Frontal cortex (tissue), 4 donors: ENCODE measurements at places on chromosomes 13 and 19. TPM values are rescaled to one million over a fixed set of nuclear protein-coding genes. Genes with fewer than 3 reads are reported as not detected.

- DNase-seq: no peak
These were observed 48.0 kb upstream of the KATNAL1 start for GRCh38 chr13:30355384-30355699.

- DNase-seq: no peak
These were observed 6.7 kb downstream of the DDX39A start for GRCh38 chr19:14412324-14412995.

DNA sequence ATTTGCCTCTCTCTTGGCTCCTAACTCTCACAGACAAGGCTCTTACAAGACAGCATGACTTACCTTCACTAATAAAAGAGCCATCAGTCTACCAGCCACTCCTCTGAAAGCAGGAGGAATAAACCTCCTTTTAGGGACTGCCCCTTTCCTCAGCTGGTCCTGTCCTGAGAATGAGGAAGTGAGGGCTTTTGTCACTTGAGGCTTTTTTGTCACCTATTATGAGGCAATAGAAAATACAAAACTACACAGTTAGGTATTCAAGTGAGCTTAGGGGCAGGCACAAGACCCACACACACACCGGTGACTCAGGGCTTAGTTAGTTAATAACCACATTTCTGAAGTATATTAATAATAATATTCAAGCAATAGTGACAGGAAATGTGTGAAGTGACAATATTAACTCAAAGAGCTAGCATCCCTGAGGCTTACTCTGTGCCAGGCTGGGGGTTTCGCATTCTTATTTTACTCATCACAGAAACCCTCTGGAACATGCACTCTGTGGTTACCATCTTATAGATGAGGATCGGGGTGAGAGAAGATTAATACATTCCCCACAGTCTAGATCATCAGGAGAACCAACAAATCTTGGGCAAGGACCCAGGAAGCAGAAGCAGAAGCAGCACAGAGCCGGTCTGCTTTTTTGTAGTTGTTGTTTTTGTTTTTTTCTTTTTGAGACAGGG is 379.9 kb downstream of the LIG4 start:
- DNase-seq: no peak

Gene GARIN5A
- total RNA-seq: 2.0 TPM

GRCh38 chr13:31755803-31756212 is 16.5 kb downstream of the RXFP2 start:
- DNase-seq: no peak

GRCh38 chr19:56983804-56984203 is 136.0 kb upstream of the USP29 start:
- no peak for DNase-seq

Gene PSG1
- not detected for total RNA-seq

Gene SMIM17
- 26.5 TPM for total RNA-seq

DNA sequence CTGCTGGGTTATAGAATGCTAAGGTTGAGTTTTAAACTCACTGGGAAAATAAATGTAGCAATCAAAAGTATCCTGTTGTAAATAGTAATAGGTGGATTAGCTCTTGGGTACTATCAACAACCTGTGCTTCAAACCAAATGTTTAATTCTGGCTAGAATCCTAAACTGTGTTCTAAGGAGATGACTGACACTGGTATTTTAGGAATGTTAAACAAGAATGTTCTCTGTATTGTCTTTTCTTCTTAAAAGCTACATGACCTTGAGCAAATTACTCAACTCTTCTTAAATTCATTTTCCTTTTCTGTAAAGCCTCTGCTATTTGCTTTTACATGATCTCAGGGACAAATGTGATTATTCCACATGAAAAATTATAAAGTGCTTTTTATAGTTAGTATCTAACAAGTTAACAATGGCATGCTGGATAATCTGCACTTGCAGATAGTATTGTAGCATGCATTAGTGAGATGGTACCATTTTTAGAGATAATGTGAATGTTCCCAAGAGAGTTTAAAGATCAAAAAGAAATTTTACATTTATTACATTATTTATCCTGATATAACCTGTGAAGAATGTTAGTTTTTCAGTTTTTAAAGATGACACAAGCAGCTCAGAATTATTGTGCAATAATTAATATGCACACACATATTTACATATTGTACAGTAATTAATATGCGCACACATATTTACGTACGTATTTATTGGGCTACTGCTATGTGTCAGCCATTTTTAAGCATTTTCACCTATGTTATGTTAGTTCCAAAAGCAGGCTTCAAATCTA is 13.6 kb upstream of the EPSTI1 start:
- no peak for DNase-seq

DNA sequence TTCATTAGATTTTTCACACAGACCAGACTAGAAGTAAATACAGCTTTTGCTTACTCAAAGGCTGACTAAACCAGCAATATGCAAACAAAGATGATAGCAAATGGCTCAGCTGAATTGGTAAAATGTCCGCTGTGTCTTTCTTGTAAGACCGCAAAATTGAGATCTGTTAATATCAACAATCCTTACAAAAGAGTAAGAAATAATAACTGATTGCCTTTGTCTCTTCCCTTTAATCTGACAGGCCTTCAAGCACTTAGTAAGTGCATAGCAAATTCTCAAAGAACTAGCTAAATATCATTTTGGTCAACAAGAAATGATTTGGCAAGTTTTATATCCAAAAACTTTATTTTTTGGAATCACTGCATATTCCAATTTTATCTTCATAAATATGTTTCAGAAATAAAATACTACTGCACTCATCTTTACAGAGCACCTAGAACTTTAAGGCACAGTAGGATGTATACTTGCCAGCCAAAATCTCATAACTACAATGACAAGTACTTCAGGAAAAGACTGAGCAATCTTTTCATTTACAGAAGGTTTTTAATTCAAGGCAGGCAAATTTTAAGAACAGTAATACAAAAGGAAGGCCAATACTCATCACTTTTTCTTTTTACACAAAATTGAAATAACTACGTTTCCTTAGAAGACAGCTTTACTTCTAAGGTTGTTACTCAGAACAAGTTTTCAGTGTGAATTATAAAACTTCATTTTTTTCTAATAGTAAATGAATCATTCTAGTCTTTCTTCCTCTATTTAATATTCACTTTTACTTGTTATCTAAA is 1.1 kb downstream of the ELF1 start:
- no peak for DNase-seq

GRCh38 chr13:33194820-33195692 is 90.5 kb downstream of the STARD13 start:
- DNase-seq: no peak

Gene SLC27A5
- total RNA-seq: 6.9 TPM
